ENCODE measurements at places on chromosomes 1 and 21. TPM values are rescaled to one million over a fixed set of nuclear protein-coding genes. Genes with fewer than 3 reads are reported as not detected.
A peak's percentile ranks its signal among the peaks of the same experiment; 100 is the strongest.

Gene ADAM30
- total RNA-seq, result not detected

DNA sequence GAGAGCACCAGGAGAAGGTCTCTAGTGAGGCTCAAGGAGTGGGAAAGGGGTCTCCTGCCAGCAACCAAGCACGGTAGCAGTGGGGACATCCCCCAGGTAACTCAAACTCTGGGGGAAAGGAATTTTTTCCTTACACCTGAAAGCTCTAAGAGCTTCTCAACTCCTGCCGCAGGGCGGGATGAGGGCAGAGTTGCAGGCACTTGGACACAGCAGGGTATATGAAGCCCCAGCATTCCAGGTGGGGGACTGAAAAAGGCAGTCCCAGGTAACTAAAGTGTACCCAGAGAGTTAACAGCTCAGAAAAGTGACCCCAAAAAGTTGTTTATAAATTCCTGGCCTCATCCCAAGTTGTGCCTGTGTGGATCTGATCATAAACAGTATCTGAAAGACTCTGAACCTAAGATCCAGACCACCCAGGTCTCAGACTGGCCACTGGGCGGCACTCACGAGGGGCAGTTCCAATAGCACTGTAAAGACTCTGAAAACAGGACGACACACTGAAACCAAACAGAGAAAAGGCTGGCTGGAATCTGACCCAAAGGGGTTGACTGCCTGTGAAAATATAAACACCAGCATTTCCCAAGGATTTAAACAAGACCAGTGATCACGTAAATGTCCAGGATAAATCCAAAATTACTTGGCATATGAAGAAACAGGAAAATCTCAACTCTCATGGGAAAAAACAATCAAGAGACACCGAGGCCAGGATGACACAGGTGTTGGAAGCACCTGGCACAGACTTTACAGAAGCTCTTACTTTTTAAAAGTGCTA is 47.5 kb downstream of the HSF2BP start:
- H3K27me3 ChIP-seq, result no peaks in the 10 kb centered on the region
- H3K36me3 ChIP-seq, result no peaks in the 10 kb centered on the region
- no peak overlapping the region for H3K4me3 ChIP-seq
- no peak overlapping the region for H3K27ac ChIP-seq

- H3K36me3 ChIP-seq, result no peaks in the 10 kb centered on the region
- no peak for ATAC-seq
- H3K4me1 ChIP-seq, result no peaks in the 10 kb centered on the region
- no peak overlapping the region for H3K4me3 ChIP-seq
- no peak overlapping the region for H3K27ac ChIP-seq
Measured at GRCh38 chr1:56286506-56286905, 292.9 kb downstream of the PLPP3 start.

Gene RPRD2
- 21.4 TPM for total RNA-seq

GRCh38 chr21:36708286-36709029 is 9.5 kb downstream of the SIM2 start:
- no peak for ATAC-seq
- no peaks in the 10 kb centered on the region for H3K36me3 ChIP-seq
- H3K27me3 ChIP-seq, result peaks cover 100% of the 10 kb centered on the region
- H3K27ac ChIP-seq, result no peak overlapping the region

GRCh38 chr1:233459968-233460367 is 132.4 kb downstream of the MAP3K21 start:
- H3K27me3 ChIP-seq, result peaks cover 5% of the 10 kb centered on the region
- no peaks in the 10 kb centered on the region for H3K36me3 ChIP-seq
- no peak for ATAC-seq
- no peak overlapping the region for H3K4me3 ChIP-seq

- H3K27me3 ChIP-seq, result no peaks in the 10 kb centered on the region
- H3K4me1 ChIP-seq, result no peaks in the 10 kb centered on the region
- no peak overlapping the region for H3K27ac ChIP-seq
- no peak for ATAC-seq
Measured at GRCh38 chr1:179128520-179128919, 46.6 kb downstream of the TOR3A start.

DNA sequence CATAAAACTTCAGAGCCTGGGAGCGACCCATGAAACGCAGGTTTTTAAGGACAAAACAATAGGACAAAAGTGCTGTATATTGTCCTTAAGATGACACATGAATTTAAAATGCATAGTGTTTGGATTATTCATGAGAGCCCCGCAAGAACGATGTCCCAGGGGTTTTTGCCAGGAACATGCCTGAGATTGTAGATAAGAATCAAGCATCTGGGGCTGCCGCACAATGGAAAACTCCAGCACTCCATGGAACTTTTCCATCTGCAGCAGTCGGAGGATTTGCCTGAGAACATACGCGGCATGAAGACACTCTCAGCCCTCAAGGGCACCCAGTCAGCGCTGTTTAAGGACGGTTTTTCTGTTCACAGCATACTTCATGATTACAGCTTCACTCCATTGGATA is 5.3 kb upstream of the ERG start:
- H3K4me1 ChIP-seq, result no peaks in the 10 kb centered on the region
- H3K27me3 ChIP-seq, result peaks cover 27% of the 10 kb centered on the region
- peak overlapping the region; percentile 3 for H3K4me3 ChIP-seq
- no peaks in the 10 kb centered on the region for H3K36me3 ChIP-seq
- ATAC-seq, result peak; percentile 14
- peak overlapping the region; percentile 25 for H3K27ac ChIP-seq

- H3K36me3 ChIP-seq, result no peaks in the 10 kb centered on the region
- H3K27me3 ChIP-seq, result peaks cover 95% of the 10 kb centered on the region
- ATAC-seq, result no peak
- H3K4me3 ChIP-seq, result no peak overlapping the region
- no peaks in the 10 kb centered on the region for H3K4me1 ChIP-seq
- no peak overlapping the region for H3K27ac ChIP-seq
Measured at GRCh38 chr21:41713495-41714281, 53.2 kb downstream of the RIPK4 start.

- no peak for ATAC-seq
- H3K4me1 ChIP-seq, result peaks cover 22% of the 10 kb centered on the region
- H3K4me3 ChIP-seq, result no peak overlapping the region
- H3K27me3 ChIP-seq, result no peaks in the 10 kb centered on the region
- peak overlapping the region; percentile 51 for H3K27ac ChIP-seq
Measured at GRCh38 chr1:6353619-6353954, 40.0 kb downstream of the ACOT7 start.

GRCh38 chr1:171254859-171255258 is 6.6 kb downstream of the FMO1 start:
- ATAC-seq, result no peak
- H3K4me1 ChIP-seq, result peaks cover 18% of the 10 kb centered on the region
- H3K27me3 ChIP-seq, result peaks cover 43% of the 10 kb centered on the region
- H3K27ac ChIP-seq, result no peak overlapping the region
- H3K36me3 ChIP-seq, result no peaks in the 10 kb centered on the region

GRCh38 chr1:116433275-116434257 is 60.5 kb downstream of the ATP1A1 start:
- no peak overlapping the region for H3K27ac ChIP-seq
- no peaks in the 10 kb centered on the region for H3K36me3 ChIP-seq
- H3K27me3 ChIP-seq, result peaks cover 10% of the 10 kb centered on the region
- no peak for ATAC-seq

DNA sequence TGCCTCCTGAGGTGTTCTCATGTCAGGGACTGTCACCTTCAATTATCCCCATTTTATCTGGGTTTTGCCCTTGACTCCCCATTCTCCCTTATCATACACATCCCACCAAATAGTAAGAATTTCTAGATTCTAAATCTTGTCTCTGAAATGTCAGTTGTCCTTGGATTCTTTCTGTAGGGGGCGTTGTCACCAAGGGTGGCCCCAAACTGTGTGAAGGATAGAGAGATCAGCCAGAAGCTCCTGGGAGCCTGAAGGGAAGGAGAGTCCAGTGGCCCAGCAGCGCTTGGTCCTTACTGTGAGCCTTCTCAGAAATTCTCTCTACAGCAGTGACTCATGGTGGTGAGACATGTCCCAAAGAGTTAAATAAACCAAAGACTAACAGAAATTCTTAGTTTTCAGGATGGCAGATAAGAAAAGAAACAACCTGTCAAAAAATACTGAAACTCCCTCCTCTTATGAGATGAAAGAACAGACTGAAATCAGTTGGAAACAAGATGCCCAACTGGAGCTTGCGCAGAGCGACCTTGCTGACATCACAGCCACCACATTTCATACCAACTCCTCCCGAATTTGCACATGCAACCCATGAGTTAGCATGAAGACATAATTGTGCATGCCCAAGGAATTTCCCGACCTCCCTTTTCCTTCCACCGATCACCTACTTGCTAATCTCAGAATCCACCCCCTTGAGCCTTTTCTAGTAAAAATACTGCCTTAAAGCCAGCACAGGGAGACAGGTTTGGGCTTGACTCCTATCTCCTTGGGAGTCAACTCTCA is 109.8 kb downstream of the ELAVL4 start:
- no peak overlapping the region for H3K27ac ChIP-seq
- H3K4me1 ChIP-seq, result no peaks in the 10 kb centered on the region
- H3K27me3 ChIP-seq, result no peaks in the 10 kb centered on the region
- no peak overlapping the region for H3K4me3 ChIP-seq

Gene DISC1
- total RNA-seq, result 6.5 TPM

Gene REG4
- not detected for total RNA-seq

DNA sequence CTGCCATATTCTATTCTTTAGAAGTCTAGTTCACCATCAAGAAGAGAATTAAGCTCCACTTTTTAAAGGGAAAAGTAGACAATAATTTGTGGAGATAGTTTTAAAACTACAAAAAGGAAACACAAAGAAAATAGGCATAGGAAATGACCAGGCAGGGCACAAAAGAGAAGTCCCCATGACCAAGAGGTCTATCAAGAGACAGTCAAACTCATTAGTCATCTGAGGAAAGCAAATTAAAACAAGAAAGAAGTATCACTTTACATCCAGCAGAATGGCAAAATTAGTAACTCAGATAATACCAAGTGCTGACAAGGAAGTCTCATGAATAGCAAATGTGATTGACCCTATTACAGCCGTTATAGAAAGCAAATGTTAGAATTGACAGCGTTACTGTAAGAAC is 243.7 kb upstream of the SNX7 start:
- no peak for ATAC-seq
- H3K36me3 ChIP-seq, result no peaks in the 10 kb centered on the region
- no peak overlapping the region for H3K4me3 ChIP-seq
- no peaks in the 10 kb centered on the region for H3K4me1 ChIP-seq
- no peak overlapping the region for H3K27ac ChIP-seq

Gene HTR1D
- not detected for total RNA-seq

Gene PRKAB2
- 40.5 TPM for total RNA-seq

- H3K27me3 ChIP-seq, result no peaks in the 10 kb centered on the region
- ATAC-seq, result no peak
- no peaks in the 10 kb centered on the region for H3K4me1 ChIP-seq
- H3K27ac ChIP-seq, result no peak overlapping the region
- H3K36me3 ChIP-seq, result no peaks in the 10 kb centered on the region
- no peak overlapping the region for H3K4me3 ChIP-seq
Measured at GRCh38 chr1:10934150-10934818, 78.2 kb upstream of the TARDBP start.

DNA sequence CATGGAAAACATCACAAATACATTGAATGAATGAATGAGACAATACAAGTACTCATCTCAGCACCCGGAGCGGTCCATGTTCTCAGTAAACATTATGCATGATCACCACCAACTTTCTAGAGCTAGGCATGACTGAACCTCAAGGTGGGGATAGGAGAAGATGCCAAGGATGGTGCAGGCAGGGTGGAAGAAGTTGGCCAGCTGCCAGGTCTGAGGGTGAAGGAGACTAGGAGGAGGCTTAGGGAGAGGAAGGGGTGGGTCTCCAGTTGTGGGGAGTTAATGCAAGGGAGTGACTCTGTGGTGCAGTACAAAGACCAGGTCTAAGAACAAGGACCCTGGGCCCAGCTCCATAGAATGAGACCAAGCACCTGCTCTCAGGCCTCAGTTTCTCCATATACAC is 91.7 kb downstream of the MATN1 start:
- H3K36me3 ChIP-seq, result no peaks in the 10 kb centered on the region
- H3K27me3 ChIP-seq, result peaks cover 34% of the 10 kb centered on the region
- H3K4me3 ChIP-seq, result no peak overlapping the region
- H3K4me1 ChIP-seq, result no peaks in the 10 kb centered on the region

GRCh38 chr1:161727256-161727924 is 6.0 kb downstream of the FCRLB start:
- no peaks in the 10 kb centered on the region for H3K36me3 ChIP-seq
- ATAC-seq, result no peak
- peak overlapping the region; percentile 87 for H3K4me3 ChIP-seq
- H3K4me1 ChIP-seq, result no peaks in the 10 kb centered on the region
- H3K27ac ChIP-seq, result peak overlapping the region; percentile 85
- peaks cover 10% of the 10 kb centered on the region for H3K27me3 ChIP-seq

DNA sequence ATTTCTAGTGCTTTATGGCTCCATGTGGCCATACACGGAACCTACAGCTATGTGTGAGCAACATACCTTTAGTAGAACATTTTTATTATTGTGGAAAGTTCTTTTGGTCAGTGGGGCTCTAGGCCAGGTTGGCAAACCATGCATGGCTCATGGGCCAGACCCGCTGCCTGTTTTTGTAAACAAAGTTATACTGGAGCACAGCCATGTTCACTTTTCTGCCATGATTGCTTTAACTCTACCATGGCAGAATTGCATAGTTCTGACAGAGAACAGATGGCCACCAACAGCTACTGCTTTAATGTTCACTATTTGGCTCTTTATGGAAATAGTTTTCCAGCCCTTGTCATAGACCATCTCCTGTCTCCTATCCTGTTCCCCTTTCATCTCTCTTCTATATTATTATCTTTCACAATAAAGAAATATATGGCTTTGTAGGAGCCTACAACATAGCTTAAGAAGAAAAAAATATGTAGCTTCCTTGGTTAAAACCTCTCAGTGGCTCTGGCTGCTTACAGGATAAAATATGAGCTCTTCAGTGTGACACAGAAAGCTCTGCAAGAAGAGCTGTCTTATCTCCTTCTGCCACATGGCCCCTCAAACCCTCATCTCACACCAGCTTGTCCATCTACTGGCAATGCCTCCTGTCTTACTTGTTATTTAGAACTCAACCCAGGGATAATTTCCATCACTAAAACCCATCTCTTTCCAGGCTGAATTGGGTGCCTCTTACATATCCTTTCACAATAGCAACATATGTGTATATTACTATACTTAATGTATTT is 54.6 kb upstream of the RWDD3 start:
- ATAC-seq, result peak; percentile 28
- H3K27me3 ChIP-seq, result no peaks in the 10 kb centered on the region
- H3K36me3 ChIP-seq, result no peaks in the 10 kb centered on the region
- no peak overlapping the region for H3K4me3 ChIP-seq
- H3K27ac ChIP-seq, result no peak overlapping the region
- peaks cover 5% of the 10 kb centered on the region for H3K4me1 ChIP-seq

Gene OR2M5
- not detected for total RNA-seq

Gene HPCA
- not detected for total RNA-seq

GRCh38 chr1:30191154-30191702 is 532.2 kb downstream of the MATN1 start:
- no peak overlapping the region for H3K4me3 ChIP-seq
- peak overlapping the region; percentile 50 for H3K27ac ChIP-seq
- peaks cover 24% of the 10 kb centered on the region for H3K27me3 ChIP-seq
- no peaks in the 10 kb centered on the region for H3K36me3 ChIP-seq
- ATAC-seq, result peak; percentile 88

- no peak overlapping the region for H3K4me3 ChIP-seq
- no peaks in the 10 kb centered on the region for H3K36me3 ChIP-seq
- ATAC-seq, result no peak
- no peaks in the 10 kb centered on the region for H3K27me3 ChIP-seq
- H3K27ac ChIP-seq, result no peak overlapping the region
- no peaks in the 10 kb centered on the region for H3K4me1 ChIP-seq
Measured at GRCh38 chr1:43460988-43461693, 7.4 kb upstream of the HYI start.

- no peaks in the 10 kb centered on the region for H3K36me3 ChIP-seq
- peaks cover 37% of the 10 kb centered on the region for H3K4me1 ChIP-seq
- no peak for ATAC-seq
- no peak overlapping the region for H3K4me3 ChIP-seq
- peak overlapping the region; percentile 84 for H3K27ac ChIP-seq
Measured at GRCh38 chr1:12475947-12476346, 142.1 kb downstream of the DHRS3 start.

Gene TRPM2
- total RNA-seq, result 1.0 TPM
